ENCODE measurements at places on chromosomes 6 and 20.

DNA sequence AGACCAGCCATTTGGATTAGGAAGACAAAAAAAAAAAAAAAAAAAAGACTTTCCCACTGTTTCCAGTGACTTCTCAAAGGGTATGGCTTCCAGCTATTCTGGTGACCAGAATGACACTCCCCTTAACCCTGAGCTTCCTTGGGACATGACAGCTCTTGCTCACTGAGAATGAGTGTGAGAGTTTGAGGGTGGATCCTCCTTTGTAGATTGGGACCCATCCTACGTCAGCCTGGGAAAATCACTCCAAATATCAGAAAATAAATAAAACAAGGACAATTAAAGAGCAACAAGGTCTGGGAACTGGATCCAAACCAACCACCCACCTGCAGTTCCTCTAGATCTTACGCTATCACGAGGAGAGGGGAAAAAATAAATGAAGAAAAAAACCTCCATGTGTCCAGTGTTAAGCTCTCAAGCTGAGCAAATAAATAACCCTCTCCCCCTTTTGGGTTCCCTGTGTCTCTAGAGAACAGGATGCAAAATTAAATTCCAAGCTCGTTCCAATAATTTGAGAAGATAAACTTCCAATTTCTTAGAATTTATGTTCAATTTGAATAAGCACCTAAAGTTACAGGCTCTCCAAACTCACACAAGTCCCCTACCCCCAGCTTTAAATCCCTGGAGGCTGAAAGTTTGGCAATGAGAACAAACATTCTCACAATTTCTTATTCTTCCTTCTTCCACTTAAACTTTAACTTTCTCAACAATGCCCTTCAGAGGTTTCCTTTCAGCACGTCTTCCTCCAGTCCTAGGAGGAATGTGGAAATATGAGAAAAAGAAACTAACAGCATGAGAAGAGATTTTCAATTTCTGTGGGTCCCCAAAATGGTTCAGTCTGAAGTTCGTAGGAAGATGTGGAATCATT lies 170.2 kb downstream of the MTFR2 start:
- no peak for DNase-seq

DNA sequence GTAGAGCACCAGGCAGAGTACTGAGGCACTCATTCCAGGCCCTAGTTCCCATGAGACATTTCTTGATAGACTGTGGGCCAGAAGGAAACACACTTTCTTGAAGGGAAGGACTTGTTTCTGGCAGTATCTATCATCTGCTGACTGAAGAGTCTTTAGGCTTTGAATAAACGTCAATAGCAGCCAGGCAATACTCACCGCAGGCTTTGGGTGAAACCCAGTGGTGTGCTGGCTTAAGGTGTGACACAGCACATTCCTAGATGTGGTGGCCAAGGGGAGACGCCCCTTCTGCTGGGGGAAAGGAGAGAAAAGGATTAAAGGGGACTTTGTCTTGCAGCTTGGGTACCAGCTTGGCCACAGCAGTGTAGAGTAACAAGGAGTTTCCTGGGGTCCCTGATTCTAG lies 1039.6 kb downstream of the HACE1 start:
- DNase-seq, result no peak

DNA sequence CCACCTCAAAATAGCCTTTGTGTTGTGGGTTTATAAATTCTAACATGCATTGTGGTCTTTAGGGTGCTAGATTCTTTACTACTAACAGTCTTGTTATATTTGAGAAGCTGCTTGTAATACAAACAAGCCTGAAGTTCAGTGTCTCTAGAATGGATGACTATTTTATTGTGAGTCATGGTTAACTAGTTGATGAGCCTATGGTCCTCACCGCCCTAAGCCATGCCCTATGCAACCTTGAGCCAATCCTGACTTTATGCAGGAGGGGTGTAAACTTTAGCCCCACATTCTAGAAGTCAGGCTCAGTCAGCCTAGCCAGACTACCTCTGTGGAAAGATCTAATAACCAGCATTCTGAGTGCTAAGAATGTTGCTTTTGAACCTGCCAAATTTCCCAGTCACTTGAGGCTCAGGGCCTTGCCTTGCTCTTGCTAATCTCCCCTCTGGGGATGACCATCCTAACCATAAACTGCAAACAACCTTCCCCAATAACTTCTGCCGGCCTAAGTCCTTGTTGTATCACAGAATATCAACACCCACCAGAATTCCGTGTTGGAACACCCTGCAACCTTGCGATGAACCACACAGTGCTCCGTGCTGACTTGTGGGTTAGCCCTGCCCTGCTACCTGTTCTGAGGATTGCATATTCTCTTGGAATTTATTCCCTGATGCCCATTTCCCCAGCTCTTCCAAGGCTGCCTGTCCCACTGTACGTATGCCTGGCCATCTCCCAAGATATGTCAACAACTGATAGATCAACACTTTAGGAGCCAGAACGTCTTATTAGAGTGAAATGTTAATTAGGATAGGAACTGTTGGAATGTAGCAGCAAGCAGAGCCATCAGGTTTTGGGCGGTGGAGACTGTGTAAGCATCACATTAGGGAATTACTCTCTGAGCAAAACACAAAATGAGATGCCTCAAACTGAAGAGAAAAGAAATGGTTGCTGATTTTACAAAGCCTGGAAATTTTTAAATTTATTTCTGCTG lies 71.7 kb upstream of the CEP85L start:
- DNase-seq, result no peak

DNA sequence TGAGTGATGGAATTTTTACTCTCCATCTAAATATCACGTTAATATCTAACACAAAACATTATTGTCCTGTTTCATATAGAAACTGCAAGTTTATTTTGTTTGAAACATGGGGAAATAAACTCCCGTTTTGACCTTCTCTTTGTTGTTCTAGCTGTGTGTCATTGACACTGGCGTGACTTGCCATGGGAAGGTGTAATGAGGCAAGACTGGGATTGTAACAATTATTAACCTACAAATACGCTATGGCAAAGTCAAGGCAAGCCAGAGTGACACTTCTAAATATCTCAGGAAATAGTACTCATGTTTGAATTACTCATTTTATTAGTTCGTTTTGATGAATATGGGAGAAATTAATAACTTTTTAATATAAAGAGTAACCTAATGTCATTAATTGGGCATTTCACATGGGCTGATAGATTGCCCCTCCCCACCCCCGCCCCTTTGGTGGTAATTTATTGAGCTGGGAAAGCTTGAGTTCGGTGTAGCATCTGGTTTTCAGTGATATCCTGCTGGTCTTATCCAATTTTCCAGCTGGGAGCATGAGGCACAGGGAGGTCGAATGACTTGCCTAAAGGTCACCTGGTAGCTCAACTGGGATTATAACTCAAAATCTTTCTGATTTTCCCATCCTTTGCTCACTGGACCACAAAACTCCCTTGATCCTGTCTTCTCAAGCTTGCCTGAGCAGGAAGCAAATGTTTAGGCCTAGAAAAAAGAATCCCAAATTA lies 380.6 kb upstream of the JAG1 start:
- no peak for DNase-seq

DNA sequence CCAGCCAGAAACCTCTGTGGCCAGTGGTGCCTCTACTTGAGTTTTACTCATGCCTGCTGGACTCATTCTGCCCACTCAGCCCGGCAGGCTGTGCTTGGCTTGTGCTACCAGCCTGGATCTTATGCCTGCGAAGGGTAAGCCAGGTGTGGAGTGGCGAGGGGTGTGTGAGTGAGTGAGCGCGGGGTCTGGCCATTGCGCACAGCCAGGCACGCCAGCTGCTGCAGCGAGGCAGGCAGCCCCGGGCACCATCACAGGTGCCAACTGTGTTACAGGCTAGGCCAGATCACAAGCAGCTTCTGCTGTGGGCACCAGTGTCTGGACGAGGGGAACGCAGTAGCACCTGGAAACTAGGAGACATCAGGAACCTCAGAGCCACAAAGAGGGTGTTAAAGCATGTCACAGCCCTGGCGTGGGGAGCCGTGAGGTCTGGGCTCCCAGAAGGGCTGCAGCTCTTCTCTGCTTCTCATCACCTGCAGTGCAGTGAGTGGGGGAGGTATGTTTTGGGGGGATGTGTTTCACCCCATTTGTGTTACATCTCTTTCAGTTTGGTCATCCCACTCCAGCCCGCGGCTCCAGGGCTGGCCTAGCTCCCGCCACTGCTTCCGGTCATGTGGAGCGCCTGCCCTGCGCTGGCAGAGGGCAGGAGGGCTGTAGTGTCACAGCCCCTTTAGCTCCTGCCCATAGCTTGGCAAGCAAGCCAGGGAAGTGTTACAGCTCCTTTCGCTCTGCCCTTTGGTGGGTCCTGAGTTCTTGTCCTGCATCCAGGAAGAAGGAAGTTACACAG lies 379.7 kb upstream of the IMPG1 start:
- no peak for DNase-seq

DNA sequence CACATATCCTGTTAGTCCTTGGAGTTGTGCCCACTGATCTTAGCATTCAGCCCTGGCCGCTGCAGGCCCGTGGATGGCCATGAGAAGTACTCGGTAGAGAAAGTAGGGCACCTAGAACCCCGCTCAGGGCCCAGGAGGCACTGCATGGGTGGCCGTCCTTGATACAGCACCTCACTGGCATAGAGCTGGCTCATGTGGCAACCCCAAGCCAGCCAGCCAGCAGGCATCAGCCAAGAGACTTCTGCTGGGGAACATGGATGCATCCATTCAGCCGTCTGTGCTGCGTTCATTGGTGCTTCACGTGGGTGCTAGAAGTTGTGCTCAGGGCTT lies 10.6 kb downstream of the PYGB start:
- DNase-seq, result no peak

DNA sequence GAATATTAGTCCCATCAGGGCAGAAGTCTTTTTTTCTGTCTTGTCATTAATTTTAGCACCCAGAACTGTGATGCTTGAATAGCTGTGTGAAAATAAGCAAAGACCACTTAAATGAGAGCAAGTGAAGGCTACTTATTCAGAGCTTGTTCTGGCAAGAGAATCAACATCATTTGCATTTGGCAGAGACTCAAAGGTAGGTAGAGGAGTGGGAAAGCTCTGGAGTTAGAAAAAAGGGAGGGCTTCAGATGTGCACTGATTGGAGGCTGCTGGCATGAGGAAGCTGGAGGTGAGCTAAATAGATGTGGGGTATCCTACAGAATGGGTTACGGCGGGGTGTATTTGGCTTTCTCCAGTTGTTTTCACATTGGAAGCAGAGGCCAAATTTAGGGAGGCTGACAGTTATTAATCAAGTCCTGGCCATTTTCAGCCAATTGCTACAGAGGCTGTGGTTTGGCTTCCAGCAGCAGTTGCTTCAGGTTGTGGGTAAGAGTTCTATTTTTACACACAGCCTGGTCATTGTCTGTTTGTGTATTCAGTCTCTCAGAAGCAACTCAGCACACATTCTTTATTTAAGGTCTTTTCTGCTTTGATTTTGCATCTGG lies 254.3 kb downstream of the BTBD3 start:
- peak; percentile 34 for DNase-seq

GRCh38 chr6:41577356-41578216 lies 31.4 kb downstream of the FOXP4 start:
- DNase-seq, result no peak

DNA sequence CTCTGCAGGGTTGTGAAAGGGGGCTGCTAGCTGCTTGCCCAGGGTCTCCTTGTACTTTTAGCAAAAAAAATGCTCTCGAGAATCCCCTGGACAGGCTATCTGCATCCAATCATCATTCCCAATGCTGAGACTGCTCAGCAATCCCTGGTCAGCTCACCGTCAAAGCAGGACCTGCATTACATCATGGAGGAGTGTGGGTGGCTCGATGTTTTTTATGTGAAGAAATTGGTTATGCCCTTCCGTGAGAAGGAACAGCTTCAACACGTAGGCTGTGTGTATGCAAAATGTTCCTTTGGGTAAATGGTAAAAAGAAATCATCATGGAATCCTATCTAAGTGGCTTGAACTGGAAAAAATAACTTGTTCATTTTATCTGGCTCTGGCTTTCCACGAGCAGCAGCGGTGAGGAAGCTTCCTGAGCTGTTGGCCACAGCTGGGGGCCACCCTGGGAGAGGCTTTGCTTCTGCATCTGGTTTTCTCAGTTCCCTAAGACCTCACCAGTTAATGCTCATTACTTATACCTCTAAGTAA lies 111.4 kb downstream of the FYN start:
- DNase-seq, result no peak

Data from GM04504 (cell line).